ENCODE measurements at places on chromosomes 5 and 9.

DNA sequence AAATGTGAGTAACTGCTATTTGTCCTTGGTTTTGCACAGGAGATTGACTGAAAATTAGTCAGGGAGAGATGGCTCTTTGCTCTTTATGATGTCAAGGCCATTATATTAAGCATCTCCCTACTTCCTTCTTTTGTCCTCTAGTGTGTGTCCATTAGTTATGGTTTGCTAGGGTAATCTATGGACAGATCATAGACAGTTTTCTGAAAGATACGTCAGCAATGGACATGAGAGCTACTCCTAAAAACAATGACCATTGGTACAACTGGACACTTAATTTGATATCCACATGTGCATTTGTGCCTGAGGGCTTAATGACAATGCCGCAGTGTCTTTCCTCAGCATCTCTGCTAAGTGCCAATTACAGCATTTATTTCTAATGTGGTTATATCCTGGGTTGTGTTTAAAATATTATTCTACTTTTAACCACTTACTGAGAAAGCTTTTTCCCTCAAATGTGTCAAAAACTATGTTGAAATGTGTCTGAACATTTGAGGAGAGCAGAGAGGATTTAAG is 218.2 kb upstream of the RFX3 start:
- no peaks in the 10 kb centered on the region for H3K4me1 ChIP-seq
- H3K36me3 ChIP-seq: no peaks in the 10 kb centered on the region
- H3K27me3 ChIP-seq: peaks cover 11% of the 10 kb centered on the region
- no peak overlapping the region for H3K4me3 ChIP-seq
- no peak for DNase-seq

DNA sequence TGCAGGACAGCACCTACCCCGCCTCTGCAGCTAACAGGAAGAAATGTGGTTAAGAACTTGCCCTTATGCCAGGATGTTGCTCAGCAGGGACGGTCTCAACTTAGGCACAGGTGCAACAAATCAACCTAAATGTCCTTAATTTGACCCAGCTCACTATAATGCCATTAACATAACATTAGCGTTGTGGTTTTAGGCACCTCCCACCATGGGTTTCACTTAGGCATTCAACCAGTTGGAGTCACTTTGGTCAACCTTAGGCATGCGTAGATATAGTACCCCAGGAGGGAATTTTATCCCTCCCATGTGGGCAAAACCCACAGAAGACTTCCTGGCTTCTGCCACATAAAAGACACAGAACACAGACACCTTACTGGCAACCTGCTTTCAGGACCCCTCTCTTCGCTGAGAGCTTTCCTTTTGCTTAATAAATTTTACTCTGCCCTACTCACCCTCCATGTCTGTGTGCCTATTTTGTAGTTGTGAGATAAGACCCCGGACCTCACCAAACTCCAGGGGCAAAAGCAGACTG is 8.7 kb upstream of the ERAP1 start:
- no peaks in the 10 kb centered on the region for H3K27me3 ChIP-seq
- H3K36me3 ChIP-seq: no peaks in the 10 kb centered on the region
- peak overlapping the region; percentile 92 for H3K27ac ChIP-seq
- DNase-seq: peak; percentile 73
- H3K4me1 ChIP-seq: peaks cover 75% of the 10 kb centered on the region

GRCh38 chr5:54742417-54742891 is 224.9 kb downstream of the SNX18 start:
- H3K27ac ChIP-seq: no peak overlapping the region
- H3K27me3 ChIP-seq: no peaks in the 10 kb centered on the region
- H3K4me1 ChIP-seq: peaks cover 26% of the 10 kb centered on the region
- no peak for DNase-seq
- H3K36me3 ChIP-seq: no peaks in the 10 kb centered on the region
- no peak overlapping the region for H3K4me3 ChIP-seq

GRCh38 chr5:160506006-160507004 is 84.7 kb downstream of the PTTG1 start:
- peaks cover 22% of the 10 kb centered on the region for H3K4me1 ChIP-seq
- H3K27ac ChIP-seq: peak overlapping the region; percentile 77
- H3K36me3 ChIP-seq: no peaks in the 10 kb centered on the region
- DNase-seq: peak; percentile 37
- peak overlapping the region; percentile 57 for H3K4me3 ChIP-seq

GRCh38 chr5:89556215-89556913 is 673.4 kb upstream of the MEF2C start:
- H3K27ac ChIP-seq: no peak overlapping the region
- no peak for DNase-seq
- H3K4me1 ChIP-seq: no peaks in the 10 kb centered on the region
- H3K4me3 ChIP-seq: no peak overlapping the region
- H3K36me3 ChIP-seq: no peaks in the 10 kb centered on the region

- peaks cover 1% of the 10 kb centered on the region for H3K4me1 ChIP-seq
- no peak overlapping the region for H3K27ac ChIP-seq
- H3K27me3 ChIP-seq: peaks cover 6% of the 10 kb centered on the region
- H3K36me3 ChIP-seq: no peaks in the 10 kb centered on the region
- no peak for DNase-seq
Observed at GRCh38 chr9:130998597-130999244, 10.3 kb upstream of the LAMC3 start.

DNA sequence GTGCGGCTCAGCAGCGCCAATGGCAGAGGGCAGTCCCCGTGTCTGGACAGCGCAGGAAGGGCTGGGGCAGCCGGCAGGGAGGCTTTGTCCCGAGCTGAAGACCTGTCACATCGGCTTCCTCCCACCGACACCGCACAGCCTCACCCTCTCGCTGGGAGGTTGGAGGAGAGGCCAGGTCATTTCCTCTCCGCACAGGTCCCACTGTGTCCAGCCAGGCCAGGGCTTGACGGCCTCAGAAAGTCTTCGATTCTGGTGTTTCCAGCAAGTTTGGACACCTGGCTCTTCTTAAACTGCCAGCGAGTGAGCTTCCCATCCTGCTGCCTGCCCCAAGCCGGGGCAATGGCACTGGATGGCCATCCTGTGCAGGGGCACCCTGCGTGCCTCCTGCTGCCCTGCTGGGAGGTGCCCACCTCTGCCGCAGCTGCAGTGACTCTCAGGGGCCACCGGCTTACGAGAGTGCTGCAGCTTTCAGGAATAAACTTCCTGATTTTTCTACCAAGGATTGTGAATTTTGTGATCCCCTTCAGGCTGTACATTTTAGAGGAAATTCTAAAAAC is 33.9 kb downstream of the AHRR start:
- no peak for DNase-seq
- H3K4me1 ChIP-seq: no peaks in the 10 kb centered on the region
- no peaks in the 10 kb centered on the region for H3K27me3 ChIP-seq
- H3K36me3 ChIP-seq: no peaks in the 10 kb centered on the region
- H3K4me3 ChIP-seq: no peak overlapping the region

GRCh38 chr9:137458194-137459151 is 661 bp downstream of the NSMF start:
- no peak overlapping the region for H3K4me3 ChIP-seq
- peaks cover 3% of the 10 kb centered on the region for H3K36me3 ChIP-seq
- peak; percentile 33 for DNase-seq
- H3K27ac ChIP-seq: no peak overlapping the region
- H3K4me1 ChIP-seq: peaks cover 1% of the 10 kb centered on the region
- H3K27me3 ChIP-seq: no peaks in the 10 kb centered on the region

- no peaks in the 10 kb centered on the region for H3K36me3 ChIP-seq
- H3K4me1 ChIP-seq: no peaks in the 10 kb centered on the region
- peaks cover 6% of the 10 kb centered on the region for H3K27me3 ChIP-seq
- no peak for DNase-seq
- H3K27ac ChIP-seq: no peak overlapping the region
- no peak overlapping the region for H3K4me3 ChIP-seq
Observed at GRCh38 chr9:84780385-84780784, 110.9 kb downstream of the NTRK2 start.

DNA sequence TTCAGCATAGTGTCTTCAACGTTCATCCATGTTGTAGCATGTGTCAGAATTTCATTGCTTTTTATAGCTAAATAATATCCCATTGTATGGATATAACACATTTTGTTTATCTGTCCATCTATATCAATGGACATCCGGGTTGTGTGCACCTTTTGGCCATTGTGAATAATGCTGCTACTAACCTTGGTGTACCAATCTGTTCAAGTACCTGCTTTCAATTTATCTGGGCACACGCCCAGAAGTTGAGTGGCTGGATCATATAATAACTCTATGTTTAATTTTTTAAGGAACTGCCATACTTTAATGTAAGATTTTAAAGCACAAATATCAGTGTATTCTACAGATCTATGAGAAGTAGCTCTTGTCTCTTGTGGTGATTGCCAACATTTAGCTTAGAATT is 43.5 kb downstream of the SCAI start:
- no peak overlapping the region for H3K4me3 ChIP-seq
- peaks cover 14% of the 10 kb centered on the region for H3K4me1 ChIP-seq
- peaks cover 12% of the 10 kb centered on the region for H3K36me3 ChIP-seq
- no peak overlapping the region for H3K27ac ChIP-seq

DNA sequence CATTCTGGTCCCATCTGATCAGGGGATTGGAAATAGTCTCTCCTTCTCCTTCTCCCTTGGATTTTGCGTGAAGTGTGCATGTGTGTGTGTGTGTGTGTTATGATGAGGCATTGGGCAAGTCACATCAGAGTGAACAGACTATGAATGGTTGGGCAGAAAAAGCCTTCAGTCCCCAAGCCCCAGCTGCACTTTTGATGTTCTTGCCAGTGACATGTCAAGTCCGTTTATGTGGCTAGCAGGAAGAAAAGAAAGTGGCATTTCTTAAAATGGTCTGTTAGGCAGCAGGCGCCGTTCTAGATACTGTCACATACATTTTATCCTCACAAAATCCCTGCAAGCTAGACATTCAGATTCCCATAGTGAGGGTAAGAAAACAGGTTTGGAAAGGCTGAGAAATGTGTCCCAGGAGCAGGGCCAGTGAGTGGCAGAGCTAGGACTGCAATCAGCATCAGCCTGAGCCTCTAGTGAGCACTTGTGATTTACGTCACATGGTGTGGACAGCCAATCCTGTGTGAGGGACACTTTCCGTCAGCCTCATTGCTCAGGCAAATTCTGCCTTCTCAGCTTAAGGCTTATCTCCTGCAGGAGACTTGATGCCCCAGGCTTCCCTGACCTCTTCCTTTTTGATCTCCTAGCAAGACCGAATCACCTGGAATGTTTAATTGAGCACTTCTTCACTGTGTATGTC is 60.4 kb downstream of the GLRA1 start:
- H3K4me1 ChIP-seq: no peaks in the 10 kb centered on the region
- H3K36me3 ChIP-seq: no peaks in the 10 kb centered on the region
- H3K27me3 ChIP-seq: no peaks in the 10 kb centered on the region
- DNase-seq: no peak

GRCh38 chr5:35325836-35326235 is 95.5 kb upstream of the PRLR start:
- no peak overlapping the region for H3K4me3 ChIP-seq
- no peak for DNase-seq
- no peaks in the 10 kb centered on the region for H3K36me3 ChIP-seq
- no peaks in the 10 kb centered on the region for H3K4me1 ChIP-seq

- peaks cover 7% of the 10 kb centered on the region for H3K4me1 ChIP-seq
- H3K27me3 ChIP-seq: no peaks in the 10 kb centered on the region
- DNase-seq: no peak
- H3K36me3 ChIP-seq: no peaks in the 10 kb centered on the region
Observed at GRCh38 chr9:37333288-37333687, 89.2 kb upstream of the GRHPR start.

GRCh38 chr5:170503990-170504596 is at the start of gene KCNIP1:
Gene KCNIP1, plus strand, starts transcription at chr5:170504020.
- H3K27me3 ChIP-seq: peaks cover 42% of the 10 kb centered on the region
- no peaks in the 10 kb centered on the region for H3K36me3 ChIP-seq
- H3K27ac ChIP-seq: no peak within 1 kb of the TSS

DNA sequence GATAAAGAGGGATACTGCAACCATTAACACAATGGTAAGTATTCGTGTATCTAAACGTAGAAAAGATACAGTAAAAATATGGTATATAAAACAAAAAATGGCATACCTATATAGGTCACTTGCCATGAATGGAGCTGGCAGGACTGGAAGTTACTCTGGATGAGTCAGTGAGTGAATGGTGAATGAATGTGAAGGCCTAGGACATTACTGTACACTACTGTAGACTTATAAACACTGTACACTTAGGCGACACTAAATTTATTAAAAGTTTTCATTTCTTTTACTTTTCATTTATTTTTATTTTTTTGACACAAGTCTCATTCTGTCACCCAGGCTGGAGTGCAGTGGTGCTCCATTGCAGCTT is 14.1 kb downstream of the TDRD7 start:
- no peaks in the 10 kb centered on the region for H3K27me3 ChIP-seq
- H3K27ac ChIP-seq: no peak overlapping the region
- peaks cover 6% of the 10 kb centered on the region for H3K4me1 ChIP-seq
- no peak overlapping the region for H3K4me3 ChIP-seq

- no peaks in the 10 kb centered on the region for H3K4me1 ChIP-seq
- DNase-seq: no peak
- no peak within 1 kb of the TSS for H3K27ac ChIP-seq
- H3K36me3 ChIP-seq: no peaks in the 10 kb centered on the region
- no peaks in the 10 kb centered on the region for H3K27me3 ChIP-seq
Observed at GRCh38 chr5:19987612-19988361, at the start of gene CDH18. Gene CDH18, minus strand, starts transcription at chr5:19988200. Its CDS starts 149,214 bp downstream, at chr5:19838986.

DNA sequence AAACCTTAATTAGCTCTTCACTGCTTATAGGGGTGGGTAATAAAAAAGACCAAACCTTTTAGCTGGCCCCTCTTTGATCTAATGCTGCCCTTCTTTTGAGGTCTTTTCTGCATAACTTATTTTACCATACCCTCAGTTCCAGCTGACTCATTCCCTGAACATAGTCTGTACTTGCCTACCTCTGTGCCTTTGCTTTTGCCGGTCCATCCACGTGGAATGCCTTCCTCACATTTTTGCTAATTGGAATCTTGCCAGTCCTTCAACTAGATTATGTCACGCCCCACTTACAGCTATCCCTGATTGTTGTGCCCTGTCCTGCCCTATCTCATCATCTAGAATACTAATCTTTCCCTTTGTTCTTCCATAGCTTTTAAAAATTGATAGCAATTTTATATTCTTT is 44.2 kb downstream of the FAF2 start:
- peaks cover 12% of the 10 kb centered on the region for H3K4me1 ChIP-seq
- peaks cover 93% of the 10 kb centered on the region for H3K36me3 ChIP-seq
- no peak overlapping the region for H3K27ac ChIP-seq
- H3K27me3 ChIP-seq: no peaks in the 10 kb centered on the region
- H3K4me3 ChIP-seq: no peak overlapping the region

GRCh38 chr9:128607642-128608350 is 48.9 kb downstream of the DYNC2I2 start:
- DNase-seq: no peak
- no peak overlapping the region for H3K27ac ChIP-seq
- peaks cover 26% of the 10 kb centered on the region for H3K36me3 ChIP-seq
- no peaks in the 10 kb centered on the region for H3K4me1 ChIP-seq

- H3K4me3 ChIP-seq: no peak overlapping the region
- peaks cover 27% of the 10 kb centered on the region for H3K36me3 ChIP-seq
- DNase-seq: no peak
- peak overlapping the region; percentile 87 for H3K27ac ChIP-seq
- H3K4me1 ChIP-seq: peaks cover 24% of the 10 kb centered on the region
Observed at GRCh38 chr5:177434942-177435738, 8.7 kb downstream of the GRK6 start.
